HepG2 (cell line): ENCODE measurements at places on chromosomes 7 and 10. TPM values are rescaled to one million over a fixed set of nuclear protein-coding genes. Genes with fewer than 3 reads are reported as not detected.

- H3K36me3 ChIP-seq, result no peaks in the 10 kb centered on the region
- no peaks in the 10 kb centered on the region for H3K4me1 ChIP-seq
- H3K27me3 ChIP-seq, result no peaks in the 10 kb centered on the region; the same call in 1 of the 2 replicates
- no peak for DNase-seq
- no peak overlapping the region for H3K27ac ChIP-seq
Observed at GRCh38 chr7:42283553-42283952, 46.5 kb upstream of the GLI3 start.

GRCh38 chr10:88471899-88472298 lies 111.2 kb downstream of the RNLS start:
- H3K27ac ChIP-seq, result no peak overlapping the region
- H3K36me3 ChIP-seq, result no peaks in the 10 kb centered on the region
- H3K27me3 ChIP-seq, result no peaks in the 10 kb centered on the region
- no peak overlapping the region for H3K4me3 ChIP-seq
- H3K4me1 ChIP-seq, result no peaks in the 10 kb centered on the region

GRCh38 chr10:102405108-102405571 lies 9.6 kb downstream of the NFKB2 start:
- H3K4me3 ChIP-seq, result no peak overlapping the region
- DNase-seq, result no peak
- peaks cover 23% of the 10 kb centered on the region for H3K4me1 ChIP-seq
- no peak overlapping the region for H3K27ac ChIP-seq

DNA sequence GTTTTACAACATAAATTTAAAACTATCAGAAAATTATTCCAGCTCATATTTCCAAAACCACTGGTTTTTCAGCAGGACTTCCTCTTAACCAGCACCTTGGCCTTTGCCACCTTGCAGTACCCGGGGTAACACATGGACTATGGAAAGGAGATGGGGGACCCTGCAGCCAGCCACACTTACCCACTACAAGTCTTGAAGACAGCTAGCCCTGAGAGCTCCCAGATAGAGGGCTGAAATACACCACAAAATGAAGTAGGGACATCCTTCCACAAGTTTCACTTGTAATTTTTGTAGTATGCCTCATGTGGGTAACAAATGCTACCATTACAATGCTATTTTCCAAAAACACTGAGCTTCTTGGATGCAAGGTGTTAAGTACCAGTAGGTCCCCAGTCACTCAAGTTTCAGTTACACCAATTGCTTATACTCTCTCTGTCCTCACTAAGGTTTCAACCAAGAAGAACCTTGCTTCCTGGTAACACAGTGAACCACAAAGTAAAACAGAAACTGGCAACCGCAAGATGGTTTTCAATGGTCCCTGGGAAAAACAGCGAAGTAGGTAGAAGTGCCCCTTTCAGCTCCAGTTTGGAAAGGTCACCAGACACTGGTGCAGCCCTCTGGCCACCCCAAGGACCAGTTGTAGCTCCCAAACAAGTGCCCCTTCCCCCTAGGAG lies 110.9 kb downstream of the SGMS1 start:
- no peak overlapping the region for H3K27ac ChIP-seq
- no peak for DNase-seq
- no peak overlapping the region for H3K4me3 ChIP-seq
- no peaks in the 10 kb centered on the region for H3K27me3 ChIP-seq

The EBLN1 gene
- total RNA-seq, result not detected in 2 replicates

The KNDC1 gene
- 0.44 TPM in 1 of 2 replicates, not detected in the other for total RNA-seq
